Globus pallidus (tissue), 1 donor: ENCODE measurements at places on chromosomes 6 and 20.

GRCh38 chr20:45765980-45766379 lies 25.7 kb downstream of the WFDC3 start:
- DNase-seq = no peak

DNA sequence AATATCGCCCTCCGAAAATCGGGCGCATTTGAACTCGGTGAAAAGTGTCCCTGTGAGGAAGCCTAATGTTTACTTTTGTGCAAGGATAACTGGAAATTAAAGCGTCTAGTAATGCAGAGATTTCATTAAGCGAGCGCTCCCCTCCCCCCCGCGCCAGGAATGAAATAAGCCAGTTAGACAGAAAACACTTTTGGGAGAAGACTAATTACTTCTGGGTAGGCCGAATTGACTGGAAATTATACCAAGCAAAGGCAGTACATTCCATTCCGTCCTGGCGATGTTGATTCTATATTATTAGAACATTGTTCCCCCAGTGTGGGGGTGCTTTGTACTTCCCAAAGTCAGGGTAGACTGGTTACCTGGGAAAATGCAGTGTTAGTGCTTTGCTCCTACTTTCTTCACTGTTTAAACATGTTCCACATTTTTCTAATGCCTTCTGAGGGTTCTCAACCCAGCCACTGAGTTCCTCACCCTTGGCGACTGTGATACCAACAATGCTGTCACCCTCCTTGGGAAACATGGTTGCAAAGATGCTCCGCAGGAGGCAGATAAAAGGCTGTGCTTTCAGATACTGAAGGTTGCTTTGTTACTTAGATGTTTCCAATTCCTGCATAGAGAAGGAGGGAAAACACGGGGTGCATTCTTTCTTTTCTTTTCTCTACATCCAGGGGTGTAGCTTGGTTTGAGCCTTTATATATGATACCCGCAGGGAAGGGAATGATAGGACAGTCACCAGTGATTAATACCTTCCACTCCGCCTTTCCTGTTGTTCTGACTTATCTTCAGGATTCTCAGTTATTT lies 2.6 kb downstream of the GJA1 start:
- DNase-seq = no peak

GRCh38 chr6:156883497-156884252 lies 106.5 kb downstream of the ARID1B start:
- DNase-seq = no peak

- no peak for DNase-seq
Measured at GRCh38 chr6:136579800-136580199, 29.6 kb upstream of the MAP7 start.

DNA sequence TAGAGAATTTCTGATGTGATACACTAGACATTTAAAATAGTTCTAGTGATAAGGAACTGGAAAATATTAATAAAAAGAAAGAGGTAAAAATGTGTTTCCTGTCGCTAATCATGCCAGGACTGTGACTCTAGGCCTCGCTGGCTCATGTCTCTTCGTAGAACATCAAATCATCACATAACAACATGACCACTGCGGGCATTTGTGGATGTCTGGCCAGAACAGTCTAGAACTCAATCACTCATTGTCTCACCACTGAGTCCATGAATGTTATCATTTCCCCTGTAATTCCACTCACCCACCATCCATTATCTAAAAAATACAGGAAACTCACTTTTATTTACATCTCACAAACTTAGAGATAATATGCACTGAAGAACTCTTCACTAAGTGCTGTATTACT lies 3.4 kb downstream of the HMGN3 start:
- DNase-seq = no peak
